ENCODE measurements at places on chromosomes 6 and 20.

DNA sequence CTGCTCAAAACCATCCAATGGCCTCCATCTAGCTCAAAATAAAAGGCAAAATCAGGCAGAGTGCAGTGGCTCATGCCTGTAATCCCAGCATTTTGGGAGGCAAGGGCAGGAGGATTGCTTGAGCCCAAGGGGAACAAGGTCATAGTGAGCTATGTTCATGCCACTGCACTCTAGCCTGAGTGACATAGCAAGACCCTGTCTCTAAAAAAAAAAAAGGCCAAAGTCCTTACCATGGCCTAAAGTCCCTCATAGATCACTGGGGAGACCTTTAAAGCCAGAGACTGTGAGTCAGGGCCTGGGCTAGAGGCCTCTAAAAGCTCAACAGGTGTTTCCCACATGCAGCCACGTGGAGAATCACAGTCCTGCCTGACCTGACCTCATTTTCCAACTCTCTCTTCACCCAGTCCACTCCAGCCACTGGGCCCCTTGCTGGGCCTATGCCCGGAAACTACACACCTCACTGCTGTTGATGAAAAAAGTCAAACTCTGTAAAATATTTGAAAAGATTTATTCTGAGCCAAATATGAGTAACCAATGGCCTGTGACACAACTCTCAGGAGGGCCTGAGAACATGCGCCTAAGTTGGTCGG lies 28.2 kb upstream of the TAB2 start:
- DNase-seq = peak; percentile 6

DNA sequence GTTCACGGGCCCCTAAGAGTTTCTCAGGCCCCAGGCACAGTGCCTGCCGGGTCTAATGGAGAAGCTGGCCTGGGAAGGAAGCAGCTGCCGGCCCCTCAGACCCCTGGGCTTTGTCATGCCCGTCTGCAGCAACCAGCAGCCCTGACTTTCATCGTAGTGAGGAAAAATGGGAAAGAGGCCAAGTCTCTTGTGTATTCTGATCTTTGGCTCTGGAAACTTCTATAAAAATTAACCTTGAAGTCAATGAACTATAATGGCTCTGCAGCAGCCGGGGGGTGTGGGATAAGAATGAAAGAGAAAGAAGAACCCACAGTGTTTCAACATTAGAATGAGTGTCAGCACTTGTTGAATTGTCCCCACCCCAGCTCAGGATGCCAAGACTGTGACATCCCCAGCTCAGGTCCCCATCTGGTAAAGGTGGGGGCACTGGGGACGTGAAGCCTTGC lies 12.9 kb downstream of the TGM2 start:
- peak; percentile 38 for DNase-seq

DNA sequence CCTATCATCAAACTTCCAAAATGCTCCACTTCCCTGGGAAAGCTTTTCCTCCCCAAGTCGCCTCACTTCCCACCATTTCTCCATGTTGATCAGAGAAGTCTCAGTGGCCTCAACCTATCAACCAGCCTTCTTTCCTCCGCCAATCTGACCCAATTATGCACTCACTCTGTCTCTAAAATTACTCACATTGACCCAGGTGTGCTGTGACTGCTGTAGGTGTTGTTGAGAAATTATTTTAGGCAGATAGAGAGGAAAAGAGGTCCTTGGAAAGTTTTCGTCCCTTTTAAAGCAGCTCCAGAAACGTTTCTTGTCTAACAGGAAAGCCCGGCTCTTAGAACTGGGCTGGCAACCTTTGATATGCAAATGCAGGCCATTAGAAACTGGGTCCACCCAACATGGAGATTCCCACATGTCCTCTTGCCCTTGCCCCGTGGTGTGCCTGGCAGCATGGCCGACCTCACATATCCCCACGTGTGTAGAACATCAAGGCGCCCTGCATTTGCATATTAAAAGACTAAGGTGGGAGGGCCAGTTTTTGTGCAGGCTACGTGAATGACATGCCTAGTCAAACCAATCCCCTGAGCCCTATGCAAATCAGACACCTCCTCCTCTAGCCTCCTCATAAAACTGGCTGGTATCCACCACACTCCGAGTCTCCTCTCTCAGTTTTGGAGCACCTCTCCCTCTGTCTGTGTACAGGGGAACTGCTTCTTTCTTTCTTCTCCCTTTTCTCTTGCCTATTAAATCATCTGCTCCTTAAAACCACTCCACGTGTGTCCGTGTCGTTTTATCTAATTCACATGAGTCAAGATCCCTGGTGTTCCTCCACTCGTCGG lies 12.9 kb downstream of the IPCEF1 start:
- peak; percentile 79 for DNase-seq

DNA sequence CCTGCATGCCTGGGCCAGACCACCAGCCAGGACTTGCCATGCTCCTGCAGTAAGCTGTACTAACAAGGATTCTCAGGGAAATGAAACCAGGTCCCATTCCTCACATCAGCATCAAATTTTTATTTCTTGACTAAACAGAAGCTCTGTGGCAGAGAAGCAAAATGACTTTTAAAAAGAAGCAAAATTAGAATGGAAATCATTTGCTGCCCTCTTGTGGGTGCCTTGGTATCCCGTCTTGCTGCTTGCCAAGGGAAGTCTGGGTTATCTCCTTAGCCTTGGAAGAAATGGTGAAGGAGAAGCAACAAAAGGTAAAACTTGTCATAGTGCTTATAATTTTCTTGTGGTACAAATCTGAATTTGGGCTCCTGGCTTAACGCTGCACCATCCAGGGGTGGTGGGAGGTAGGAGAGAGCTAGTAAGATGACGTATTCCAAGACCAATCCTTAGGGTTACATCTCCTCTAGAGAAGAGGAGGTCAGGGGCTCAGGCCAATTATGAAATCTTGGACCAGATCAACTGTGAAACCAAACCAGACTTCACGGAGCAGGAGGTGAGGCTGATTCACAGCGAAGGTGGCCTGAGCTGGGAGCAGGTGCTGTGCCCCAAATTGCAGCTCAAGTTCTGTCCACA lies 107.5 kb downstream of the FAXC start:
- peak; percentile 6 for DNase-seq

GRCh38 chr20:61559706-61560315 lies 307.8 kb downstream of the CDH4 start:
- DNase-seq = no peak

- no peak for DNase-seq
These were observed at the start of gene SNX21 for GRCh38 chr20:45833030-45833882. Gene SNX21, plus strand, starts transcription at chr20:45833799. Its CDS starts 121 bp downstream, at chr20:45833920.

GRCh38 chr6:659716-660581 lies 3.0 kb upstream of the HUS1B start:
- no peak for DNase-seq

- DNase-seq = no peak
These were observed 23.3 kb downstream of the HSF2 start for GRCh38 chr6:122422614-122423267.

GRCh38 chr6:125251516-125252220 lies 50.1 kb downstream of the HDDC2 start:
- no peak for DNase-seq

GRCh38 chr6:12543953-12544352 lies 172.6 kb upstream of the PHACTR1 start:
- no peak for DNase-seq

GRCh38 chr20:16877053-16877554 lies 128.9 kb downstream of the OTOR start:
- no peak for DNase-seq

GRCh38 chr20:22974354-22974753 lies 60.8 kb upstream of the SSTR4 start:
- DNase-seq = peak; percentile 23

DNA sequence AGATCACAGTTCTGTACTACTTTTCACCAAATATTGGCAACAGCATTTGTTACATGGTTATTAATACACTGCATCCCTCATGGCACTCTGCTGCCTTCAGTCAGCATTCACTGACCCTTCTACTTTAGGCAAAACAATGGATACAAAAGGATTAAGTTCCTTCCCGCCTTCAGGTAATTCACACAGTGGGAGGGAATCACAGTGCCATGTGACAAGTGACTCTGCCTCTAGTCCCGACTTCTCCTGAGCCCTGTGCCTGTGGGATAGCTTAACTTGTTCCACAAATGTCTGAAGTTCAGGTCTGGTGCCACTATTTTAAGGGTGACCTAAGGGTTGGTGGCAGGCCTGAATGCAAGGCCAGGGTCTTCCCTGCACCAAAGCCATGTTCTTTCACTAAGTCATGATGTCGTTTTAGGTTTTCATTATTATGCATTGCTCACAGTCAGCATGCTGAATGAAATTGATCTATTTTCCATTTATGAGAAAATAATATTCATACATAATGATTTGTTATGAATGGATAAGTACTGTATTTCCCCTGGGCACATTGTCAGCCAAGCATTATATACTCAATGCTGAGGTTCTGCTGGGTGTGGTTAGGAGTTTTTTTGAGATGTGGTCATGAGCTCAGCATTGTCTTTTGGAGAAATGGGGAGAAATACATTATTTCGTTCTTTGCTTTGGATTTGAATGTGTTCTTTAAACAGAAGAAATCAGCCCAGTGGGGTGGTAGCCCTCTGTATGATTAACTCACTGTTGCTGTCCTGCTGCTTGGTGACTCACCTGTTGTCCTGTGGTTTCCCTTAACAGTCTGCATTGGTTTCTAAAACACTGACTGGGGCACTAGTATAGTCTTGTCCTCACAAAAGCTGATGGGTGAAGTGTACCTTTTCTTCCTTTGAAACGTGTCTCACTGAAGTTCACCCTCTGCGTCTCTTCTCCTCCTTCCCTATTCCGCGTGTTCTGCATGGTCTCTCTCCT lies 66.4 kb downstream of the AFDN start:
- DNase-seq = no peak

- no peak for DNase-seq
These were observed 44.9 kb downstream of the MDFI start for GRCh38 chr6:41683273-41683522.

Data from RPMI8226 (cell line).